ENCODE measurements at places on chromosomes 2 and 18.

GRCh38 chr2:457792-458424 lies 170.0 kb upstream of the ALKAL2 start:
- no peak for DNase-seq

- no peak for DNase-seq
Observed at GRCh38 chr18:79070486-79070885, 1.3 kb downstream of the ATP9B start.

GRCh38 chr2:150046211-150046610 lies 441.3 kb downstream of the RND3 start:
- DNase-seq, result no peak

- DNase-seq, result no peak
Observed at GRCh38 chr18:60508108-60508507, 135.5 kb upstream of the MC4R start.

- DNase-seq, result no peak
Observed at GRCh38 chr2:79630060-79630459, 117.2 kb downstream of the CTNNA2 start.

GRCh38 chr2:166229678-166230023 lies 101.8 kb upstream of the SCN1A start:
- no peak for DNase-seq

GRCh38 chr2:47487498-47487875 lies 84.5 kb downstream of the MSH2 start:
- DNase-seq, result no peak

- peak; percentile 53 for DNase-seq
Observed at GRCh38 chr2:42132966-42133641, 36.0 kb upstream of the EML4 start.

GRCh38 chr2:161138429-161138828 lies 21.8 kb upstream of the TANK start:
- DNase-seq, result no peak

DNA sequence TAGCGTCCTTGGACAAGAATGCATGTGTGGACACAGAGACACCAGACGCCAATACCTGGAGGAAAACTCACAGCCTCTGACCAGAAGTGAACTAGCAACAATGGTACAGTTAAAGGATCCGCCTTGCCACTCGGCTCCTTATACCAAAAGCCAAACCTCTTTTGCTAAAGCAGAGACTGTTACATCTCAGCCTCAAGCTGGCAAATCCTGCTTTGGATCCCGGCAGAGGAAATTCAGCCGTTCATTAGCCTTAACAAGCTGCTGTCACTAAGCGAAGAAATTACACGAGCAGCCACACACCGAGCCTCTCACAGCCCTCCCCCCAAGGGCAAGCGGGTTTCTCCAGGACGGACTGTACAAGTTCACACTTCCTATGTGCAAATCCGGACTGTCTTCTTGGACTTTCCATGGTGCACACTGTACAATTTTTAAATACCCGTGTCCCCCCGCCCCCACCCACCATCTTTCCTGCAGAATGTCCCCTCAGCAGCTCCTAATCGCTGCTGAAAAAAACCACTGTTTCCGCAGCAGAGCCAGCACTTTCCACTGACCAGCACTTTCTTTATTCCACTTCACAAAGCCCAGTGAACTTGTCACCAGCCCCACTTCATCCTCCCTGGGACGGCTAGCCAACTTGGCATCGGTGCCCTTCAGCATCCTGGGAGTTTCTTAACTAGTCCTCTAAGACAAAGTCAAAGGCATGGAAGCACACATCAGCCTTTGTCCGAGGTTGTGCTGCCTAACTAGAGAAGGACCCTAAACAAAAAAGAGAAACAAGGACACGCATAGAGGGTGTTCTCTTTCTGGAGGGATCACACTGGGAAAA lies 1.5 kb downstream of the KLF7 start:
- peak; percentile 82 for DNase-seq

DNA sequence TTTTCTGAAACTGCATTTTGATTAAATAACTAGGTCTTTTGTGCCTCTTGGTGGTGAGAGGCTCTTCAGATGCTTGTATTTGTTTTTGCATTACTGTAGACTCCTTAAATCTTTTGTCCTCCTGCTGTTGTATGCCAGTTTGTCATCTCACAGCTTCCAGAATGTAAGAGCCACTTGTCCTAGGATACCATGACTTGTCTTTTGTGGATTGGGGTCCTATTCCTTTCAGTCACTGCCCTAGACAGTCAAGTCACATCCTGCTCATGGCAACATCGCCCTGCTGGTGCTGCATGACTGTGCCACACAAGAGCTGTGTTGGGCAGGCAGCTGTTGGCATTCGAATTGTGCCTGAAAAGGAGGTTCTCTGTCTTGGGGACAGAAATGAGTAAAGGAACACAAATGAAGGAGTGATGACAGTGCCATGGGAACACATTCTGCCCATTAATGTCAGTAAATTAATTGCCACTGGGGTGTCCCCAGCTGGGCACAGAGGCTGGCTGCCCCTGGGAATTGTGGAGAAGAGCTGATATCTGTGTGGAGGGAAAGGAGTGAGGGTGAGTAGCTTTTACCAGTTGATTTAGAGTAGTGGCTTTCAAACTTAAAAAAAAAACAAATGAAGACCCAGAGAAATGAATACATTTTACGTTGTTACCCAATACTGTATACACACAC lies 140.3 kb downstream of the ARL6IP6 start:
- DNase-seq, result no peak

DNA sequence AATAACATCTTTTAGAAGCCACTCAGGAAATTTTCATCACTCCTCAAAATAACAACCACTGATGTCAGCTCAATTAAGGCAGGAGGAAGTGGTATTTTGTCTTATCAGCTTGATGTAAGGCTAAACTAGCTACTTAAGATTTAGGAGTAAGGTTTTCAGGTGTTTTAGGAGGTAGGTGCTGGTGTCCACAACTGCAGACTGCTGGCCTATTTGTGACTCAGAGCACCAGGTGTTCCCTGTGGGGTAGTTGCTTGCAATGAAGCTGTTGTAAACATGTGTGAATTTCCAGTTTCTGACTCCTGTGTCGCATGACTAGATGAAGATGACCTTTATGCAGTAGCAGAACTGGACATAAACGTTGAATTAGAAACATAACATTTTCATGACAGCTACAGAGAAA lies 164.2 kb downstream of the THSD7B start:
- no peak for DNase-seq

Measured in pons (tissue), 1 donor.